Activated T-helper 9 cell treated with anti-CD3 and anti-CD28 coated beads, Interleukin-2, amount 50 U/mL, for 16 hours (primary cell): ENCODE measurements at places on chromosomes 3 and 15.

DNA sequence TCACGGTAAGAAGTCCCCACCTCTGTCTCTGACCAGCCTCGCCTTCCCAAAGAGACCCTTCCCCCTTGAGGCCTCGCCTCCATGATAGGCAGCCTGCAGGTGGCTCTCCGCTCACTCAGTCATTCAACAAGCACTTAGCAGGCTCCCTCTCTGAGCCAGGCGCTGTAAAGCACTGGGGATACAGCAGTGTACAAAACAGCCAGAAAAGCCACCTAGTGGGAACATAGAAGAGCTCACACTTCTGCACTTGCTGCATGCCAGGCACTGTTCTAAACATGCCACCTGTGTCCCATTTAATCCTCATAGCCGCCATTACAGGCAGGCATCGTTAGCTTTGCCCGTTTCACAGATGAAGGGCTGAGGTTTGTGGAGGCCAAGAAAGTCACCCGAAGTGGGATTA is 56.0 kb downstream of the SEMA3G start:
- DNase-seq: no peak

DNA sequence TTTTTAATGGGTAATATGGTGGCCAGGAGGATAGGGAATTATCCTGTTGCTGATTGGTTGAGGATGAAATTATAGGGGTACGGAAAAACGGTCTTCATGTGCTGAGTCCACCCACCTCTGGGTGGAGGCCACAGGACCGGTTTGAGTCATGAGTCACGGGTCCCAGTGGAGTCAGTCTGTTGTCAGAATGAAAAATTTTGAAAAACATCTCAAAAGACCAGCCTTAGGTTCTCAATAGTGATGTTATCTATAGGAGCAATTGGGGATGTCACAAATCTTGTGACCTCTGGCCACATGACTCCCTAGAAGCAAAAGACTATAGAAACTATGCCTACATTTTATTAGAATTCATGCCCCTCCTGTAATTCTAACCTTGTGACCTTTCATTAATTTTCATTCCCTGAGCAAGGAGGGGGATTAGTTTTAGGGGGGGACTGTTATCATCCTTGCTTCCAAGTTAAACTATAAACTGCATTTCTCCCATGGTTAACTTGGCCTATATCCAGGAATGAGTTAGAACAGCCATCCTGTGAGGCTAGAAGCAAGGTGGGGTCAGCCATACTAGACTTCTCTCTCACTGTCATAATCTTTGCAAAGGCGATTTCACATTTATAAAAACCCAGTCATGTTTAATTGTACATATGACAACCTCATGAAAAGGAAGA is 101.2 kb downstream of the TCF12 start:
- no peak for DNase-seq

GRCh38 chr15:99436542-99437314 is 129.1 kb upstream of the MEF2A start:
- DNase-seq: no peak

GRCh38 chr3:28042095-28042635 is 199.3 kb upstream of the CMC1 start:
- no peak for DNase-seq

DNA sequence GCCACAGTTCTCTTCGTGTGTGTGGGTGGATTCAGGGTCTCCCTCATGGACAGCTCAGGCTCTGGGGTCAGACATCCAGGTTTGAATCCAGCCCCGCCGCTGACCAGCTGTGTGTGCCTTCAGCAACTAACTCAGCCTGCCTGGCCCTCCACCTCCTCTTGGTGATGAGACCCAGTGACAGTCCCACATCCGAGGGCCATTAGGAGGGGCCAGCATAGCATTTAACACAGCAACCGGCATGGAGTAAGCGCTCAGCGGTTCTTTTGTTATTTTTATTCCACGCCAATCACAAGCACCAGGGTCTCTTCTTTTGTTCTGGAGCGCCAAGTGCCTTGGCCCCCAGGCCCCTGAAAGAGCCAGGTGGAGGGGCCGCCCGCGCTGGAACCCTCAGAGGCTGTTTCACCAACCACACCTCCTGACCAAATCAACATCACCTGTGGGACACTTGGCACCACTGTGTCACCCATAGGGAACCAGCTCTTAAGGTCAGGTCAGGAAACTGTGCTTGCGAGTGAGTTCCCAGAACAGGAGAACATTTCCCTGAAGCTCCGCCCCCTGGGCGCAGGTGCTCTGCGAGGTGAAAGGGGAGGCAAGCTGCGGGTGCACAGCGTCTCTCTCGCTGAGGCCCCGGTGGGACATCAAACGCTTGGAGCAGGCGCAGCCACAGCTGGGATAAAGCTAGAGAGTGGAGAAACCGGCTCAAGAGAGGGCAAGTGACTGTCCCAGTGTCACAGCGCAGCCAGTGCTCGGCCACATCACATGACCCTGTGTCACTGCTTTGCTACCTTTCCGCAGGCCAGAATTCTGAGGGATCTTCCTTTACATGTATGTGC is 311.3 kb downstream of the UACA start:
- DNase-seq: peak; percentile 12

GRCh38 chr3:122986693-122987179 is 40.8 kb downstream of the SEMA5B start:
- DNase-seq: no peak

DNA sequence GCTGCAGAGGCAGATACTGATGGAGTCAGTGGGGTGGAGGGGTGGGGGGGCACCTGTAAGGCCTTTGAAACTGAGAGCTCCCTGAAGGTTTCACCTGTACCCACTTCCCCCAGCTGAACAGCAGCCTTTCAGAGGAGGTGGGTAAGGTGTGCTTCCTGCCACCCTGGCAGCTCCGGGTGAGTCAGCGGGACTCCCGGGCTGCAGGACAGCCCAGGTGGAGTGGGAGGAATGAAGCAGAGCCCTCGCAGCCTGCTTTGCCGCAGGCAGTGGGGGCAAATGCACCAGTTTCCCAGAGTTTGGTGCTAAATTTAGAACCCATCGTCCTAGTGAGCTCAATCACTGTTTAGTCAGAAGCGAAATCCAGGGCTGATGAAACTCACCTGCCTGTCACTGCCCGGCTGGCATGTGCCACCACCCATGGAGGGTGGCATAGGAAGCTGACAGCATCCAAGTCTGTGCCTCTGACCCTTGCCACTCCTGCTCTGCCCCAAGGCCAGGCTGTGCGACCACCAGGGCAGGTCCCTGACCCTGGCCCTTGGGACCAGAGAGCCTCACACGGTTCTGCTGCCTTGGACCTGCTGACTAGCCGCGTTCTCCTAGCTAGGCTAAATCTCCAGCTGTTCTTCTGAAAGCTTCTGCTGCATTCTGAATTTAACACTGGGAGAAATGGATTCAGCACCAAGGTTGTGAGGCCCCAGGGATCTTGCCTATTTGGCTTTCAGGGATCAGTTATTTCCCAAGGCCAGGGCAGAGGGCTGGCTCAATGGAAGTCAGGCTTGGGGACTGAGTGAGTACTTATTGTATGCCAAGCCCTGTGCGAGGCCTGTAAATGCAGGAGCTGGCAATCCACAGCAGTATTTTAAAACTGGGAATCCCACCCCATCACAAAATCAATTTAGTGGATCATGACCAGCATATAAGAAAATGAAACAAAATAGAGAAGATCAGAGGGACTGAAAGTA is 67.3 kb upstream of the RASGRF1 start:
- DNase-seq: no peak

GRCh38 chr15:25739687-25740121 is 123.4 kb downstream of the ATP10A start:
- DNase-seq: no peak

DNA sequence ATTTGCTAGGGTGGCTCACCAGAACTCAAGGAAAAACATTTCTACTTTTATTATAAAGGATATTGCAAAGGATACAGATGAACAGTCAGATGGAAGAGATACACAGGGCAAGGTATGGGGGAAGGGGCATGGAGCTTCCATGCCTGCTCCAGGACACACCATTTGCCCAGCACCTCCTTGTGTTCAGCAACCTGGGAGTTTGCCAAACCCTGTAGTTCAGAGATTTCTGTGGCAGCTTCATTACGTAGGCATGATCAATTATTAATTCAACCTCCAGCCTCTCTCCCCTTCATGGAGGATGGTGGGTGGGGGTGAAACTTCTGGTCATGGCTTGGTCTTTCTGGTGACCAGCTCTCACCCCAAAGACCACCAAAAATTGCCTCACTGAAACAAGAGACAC is 353.9 kb upstream of the THBS1 start:
- no peak for DNase-seq

GRCh38 chr3:264394-265156 is 68.0 kb downstream of the CHL1 start:
- DNase-seq: no peak

DNA sequence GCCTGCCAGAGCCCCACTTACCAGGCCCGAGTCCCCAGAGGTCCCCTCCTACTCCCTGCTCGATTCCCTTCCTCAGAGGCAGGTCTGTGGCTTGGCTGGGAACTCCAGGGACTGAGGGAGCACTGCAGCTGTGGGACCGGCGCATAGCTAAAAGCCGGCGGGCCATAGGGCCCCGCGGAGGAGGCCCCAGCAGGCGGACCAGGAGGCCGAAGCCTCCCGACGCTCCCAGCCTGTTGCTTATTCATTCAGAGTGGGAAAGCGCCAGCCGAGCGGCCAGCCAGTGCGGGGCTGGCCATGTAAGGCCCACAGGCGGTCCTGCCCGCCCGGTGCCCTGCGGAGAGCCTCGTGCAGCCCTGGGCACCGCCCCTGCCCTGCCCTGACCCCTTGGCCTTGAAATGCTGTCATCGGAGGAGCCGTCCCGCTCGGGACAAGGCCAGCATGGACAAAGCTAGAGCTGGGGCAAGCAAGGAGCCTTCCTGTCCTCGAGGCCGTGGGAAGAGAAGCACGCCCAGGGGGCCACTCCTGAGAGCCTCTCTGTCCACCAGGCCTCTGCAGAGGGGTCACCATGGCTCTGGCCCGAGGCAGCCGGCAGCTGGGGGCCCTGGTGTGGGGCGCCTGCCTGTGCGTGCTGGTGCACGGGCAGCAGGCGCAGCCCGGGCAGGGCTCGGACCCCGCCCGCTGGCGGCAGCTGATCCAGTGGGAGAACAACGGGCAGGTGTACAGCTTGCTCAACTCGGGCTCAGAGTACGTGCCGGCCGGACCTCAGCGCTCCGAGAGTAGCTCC is at the start of gene LOXL1:
Gene LOXL1 (plus strand): TSS at position 244 of the 784 bp plus-strand sequence. CDS start 322 bp downstream, at position 566.
- DNase-seq: no peak

GRCh38 chr15:52730173-52730572 is 51.0 kb upstream of the ATOSA start:
- DNase-seq: no peak

DNA sequence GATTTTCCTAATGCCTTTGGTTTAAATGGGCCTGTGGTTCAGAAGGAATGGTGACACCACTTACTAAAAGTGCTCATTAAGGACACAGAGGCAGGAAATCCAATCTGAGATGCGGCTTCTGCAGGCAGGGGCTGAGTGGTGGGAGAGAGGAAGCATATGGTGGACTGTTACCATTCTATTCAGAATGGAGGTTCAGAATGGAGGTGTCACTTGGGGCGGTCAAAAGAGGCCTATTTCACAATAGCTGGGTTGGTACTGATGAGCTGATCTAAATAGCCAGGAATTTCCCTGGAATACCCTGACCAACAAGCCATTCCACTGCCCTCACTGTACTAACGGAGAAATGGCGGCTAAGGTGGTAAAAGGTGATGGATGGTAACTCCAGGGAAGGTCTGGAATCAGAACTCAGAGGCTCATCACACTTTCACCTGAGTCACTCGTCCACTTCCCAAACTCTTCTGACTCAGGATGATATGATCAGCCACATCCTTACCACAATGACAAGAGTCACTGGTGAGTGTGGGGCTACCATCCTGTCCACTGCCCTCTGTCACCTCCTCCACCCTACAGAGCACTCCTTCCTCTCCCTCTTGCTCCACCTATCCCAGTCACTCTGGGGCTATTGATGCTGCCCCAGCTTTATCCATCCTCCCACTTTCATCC is 15.7 kb downstream of the RFT1 start:
- no peak for DNase-seq

DNA sequence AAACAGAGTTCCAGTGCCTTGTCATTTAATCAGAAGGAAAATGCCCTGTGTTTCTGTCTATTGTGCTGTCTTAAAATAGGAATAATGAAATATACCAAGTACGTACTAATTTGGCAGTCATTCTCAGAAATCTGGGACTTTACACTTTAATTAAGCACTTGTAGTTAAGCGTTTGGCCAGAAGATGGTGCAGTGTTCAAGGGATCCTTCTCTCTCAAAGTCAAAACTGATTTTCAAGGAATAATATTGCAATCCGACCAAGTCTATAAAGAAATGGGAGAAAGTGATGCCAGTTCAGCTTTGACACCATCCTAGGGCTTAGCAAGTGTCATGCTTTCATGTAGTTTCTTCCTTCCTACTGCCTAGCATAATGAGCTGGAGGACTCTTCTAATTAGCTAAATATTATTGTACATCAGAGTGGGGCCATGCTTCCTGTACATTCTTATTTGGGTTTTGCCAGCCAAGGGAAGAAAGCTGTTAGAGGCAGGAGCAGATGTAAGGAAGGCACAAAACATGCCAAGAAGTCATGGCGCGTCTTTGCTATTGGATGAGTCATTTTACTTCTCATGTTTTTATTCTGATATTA is 64.8 kb downstream of the SAMMSON start:
- no peak for DNase-seq

DNA sequence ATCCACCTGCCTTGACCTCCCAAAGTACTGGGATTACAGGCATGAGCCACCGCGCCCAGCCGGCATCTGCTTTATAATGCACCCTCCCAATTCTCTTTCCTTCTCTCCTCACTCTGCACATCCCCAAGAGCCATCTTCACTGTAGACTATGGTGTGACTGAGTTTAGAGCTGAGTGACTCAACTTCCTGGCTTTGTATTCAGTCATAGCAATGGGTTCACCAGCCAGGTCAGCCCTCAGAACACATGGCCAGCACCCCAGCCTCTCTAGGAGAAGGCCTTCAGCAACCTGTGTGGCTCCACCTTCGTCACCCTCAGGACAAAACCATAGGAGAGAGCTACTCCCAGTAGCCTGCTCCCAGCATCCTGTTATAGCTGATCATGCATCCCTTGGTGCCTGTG is 33.0 kb downstream of the ARID3B start:
- DNase-seq: no peak

GRCh38 chr3:107063351-107063750 is 313.9 kb upstream of the CCDC54 start:
- no peak for DNase-seq

GRCh38 chr3:175940881-175941280 is 1081.7 kb downstream of the NAALADL2 start:
- DNase-seq: no peak

GRCh38 chr3:182729903-182730674 is 63.2 kb upstream of the ATP11B start:
- DNase-seq: no peak

DNA sequence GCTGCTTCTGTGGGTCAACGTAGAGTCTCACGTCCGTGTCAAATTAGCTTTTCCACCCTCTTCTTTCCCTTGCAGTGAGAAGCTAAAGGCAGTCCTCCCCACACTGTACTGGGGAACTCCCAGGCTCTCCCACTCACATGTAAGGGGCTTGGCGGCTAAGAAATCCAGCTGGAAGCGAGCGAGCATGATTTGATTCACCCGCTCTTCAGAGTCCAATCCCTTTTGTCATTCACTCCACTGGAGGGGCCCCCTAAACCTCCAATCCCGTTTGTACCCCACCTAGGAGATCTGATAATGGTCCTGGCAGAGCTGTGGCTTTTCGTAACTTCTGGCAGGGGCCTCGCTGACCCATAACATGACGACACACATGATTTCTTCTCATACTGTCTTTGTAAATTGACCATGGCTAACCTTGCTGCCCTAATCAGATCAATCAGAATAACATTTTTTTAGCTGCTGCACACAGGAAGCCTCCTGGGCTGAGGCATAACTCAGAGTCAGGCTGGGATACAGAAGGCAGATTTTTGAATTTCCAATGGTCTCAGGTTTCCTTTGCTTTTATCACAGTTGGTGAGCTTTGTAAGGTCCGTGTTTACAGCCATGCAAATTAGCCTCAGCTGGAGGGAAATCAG is 235.2 kb downstream of the GREM1 start:
- DNase-seq: no peak
